Fibroblast of skin of scalp (primary cell): ENCODE measurements at places on chromosomes 5 and 9.

DNA sequence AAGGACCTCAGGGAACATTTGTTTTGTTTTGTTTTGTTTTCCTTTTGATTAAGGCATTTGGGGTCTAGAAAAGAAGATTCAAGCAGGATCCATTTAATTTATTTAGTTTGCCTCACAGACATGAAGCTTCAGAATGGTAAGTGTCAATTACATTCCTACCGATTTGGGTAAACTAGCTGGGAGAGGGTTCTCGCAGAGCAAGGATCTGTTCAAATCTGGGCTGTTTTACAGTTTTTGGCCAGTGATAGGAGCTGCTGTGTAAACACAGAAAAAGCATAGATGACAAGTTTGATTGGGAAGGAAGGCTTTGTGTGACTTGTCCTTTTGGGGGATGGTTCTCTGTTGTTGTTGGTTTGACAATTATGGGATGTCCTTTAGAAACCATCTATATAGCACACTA is 470.3 kb upstream of the WWC1 start:
- DNase-seq = peak; percentile 60

- no peak for DNase-seq
Observed at GRCh38 chr5:51567636-51568035, 184.4 kb downstream of the ISL1 start.

DNA sequence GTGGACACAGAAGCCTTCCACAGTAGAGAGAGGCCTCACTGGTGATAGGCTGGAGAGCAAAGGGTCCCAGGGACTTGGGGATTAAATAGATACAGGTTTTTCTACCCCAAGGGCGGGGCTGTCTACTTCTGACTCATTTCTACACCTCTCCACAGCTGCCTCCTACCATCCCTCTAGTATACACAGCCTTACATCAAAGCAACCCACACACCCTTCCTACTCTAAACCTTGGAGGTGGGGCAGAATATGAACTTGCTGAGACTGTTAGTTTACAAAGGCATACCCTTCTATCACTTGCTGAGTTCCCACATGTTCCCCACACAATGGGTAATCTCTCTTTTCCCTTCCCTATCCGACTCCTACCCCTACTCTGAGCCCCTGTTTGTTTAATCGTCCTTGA is 19.9 kb upstream of the PCA3 start:
- no peak for DNase-seq

- DNase-seq = no peak
Observed at GRCh38 chr5:57495285-57496086, 12.9 kb upstream of the ACTBL2 start.
